ENCODE measurements at places on chromosomes 12 and 14.

DNA sequence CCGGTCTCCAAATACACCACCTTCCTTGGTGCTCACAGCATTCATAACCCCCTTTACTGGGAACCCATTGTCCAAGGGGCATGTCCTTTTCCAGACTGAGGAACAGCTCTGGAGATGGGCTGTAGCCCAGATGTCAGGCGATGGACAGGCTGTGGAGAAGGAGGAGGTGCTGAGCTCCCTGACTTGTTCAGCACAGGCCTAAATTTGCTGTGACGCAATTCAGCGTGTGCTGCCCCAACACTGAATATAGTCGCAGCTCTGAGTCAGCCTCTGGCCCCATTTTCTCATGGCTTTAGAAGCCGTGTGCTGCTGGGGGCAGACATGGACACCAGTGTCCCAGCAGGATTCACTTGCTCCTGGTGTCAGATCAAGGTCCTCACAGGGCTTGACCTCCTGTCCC lies 269.1 kb downstream of the EMP1 start:
- no peak for DNase-seq

DNA sequence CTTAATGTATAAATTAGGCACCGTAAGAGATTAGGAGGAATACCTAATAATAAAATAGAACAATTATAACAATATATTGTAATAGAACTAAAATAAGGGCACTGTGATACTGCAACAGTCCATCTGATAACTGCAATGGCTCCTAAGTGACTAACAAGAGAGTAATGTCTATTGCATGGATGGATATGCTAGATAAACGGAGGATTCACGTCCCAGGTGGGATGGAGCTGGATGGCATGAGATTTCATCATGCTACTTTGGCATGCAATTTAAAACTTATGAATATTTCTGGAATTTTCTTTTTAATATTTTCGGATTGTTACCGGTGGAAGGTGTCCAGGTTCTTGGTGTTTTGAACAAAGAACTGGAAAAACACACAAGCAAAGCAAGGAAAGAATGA lies 2.2 kb upstream of the TMEM19 start:
- no peak for DNase-seq

GRCh38 chr12:105982022-105982421 lies 156.7 kb downstream of the NUAK1 start:
- DNase-seq: no peak

GRCh38 chr14:22735096-22735495 lies 31.4 kb upstream of the OXA1L start:
- no peak for DNase-seq

- DNase-seq: no peak
Observed at GRCh38 chr14:65838565-65838964, 426.0 kb downstream of the FUT8 start.

DNA sequence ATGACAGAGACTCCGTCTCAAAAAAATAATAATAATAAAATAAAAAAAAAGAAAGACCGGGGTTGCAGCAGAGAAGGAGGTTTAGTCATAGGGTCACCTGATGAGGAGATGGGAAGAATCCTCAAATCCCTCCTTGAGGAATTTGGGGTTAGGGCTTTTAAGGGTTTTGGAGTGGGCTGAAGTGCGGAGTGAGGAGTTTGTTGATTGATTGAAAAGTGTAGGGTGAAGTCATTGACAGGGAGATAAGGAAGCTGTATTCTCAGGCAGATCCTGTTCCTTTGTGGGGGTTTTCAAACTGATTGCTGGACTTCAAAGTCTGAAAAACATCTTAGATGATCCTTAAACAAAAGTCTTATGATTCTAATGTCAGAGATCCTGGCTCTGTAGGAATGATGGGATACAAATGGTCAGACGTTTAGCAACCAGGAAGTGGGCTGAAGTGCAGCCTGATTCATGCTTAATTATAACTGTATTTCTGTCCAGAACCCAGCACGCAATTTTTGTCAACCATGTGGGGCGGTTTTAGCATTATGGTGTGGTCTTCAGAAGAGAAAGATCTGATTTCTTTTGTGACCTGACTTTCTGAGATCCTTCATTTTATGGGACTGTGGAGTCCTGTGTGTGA lies 16.0 kb downstream of the FNTB start:
- no peak for DNase-seq

- DNase-seq: no peak
Observed at GRCh38 chr12:122790393-122791075, 16.2 kb downstream of the CCDC62 start.

DNA sequence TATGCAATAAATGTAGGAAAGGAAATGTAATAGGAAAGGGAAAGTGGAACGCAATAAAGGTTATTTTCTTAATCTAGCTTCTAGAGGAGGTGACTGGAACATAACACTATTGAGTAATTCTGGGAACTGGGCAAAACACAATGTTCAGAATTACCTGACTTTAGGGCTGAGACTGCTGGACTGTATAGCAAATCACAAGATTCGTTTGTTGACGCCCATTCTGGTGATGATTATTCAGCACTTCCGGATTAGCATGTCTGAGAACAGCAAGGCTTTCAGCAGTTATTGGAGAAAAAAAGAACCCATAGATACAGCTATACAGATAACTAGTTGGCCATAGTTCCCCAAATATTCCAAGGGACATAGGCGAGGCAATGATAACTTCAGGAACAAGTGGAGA lies 2.3 kb upstream of the KLRD1 start:
- no peak for DNase-seq

GRCh38 chr14:24607081-24607480 lies 2.4 kb downstream of the GZMH start:
- no peak for DNase-seq

All from CD4-positive, alpha-beta T cell treated with Interferon gamma for 1 hour (primary cell).